ENCODE measurements at places on chromosomes 12 and 14. TPM values are rescaled to one million over a fixed set of nuclear protein-coding genes. Genes with fewer than 3 reads are reported as not detected.

KLHDC1 gene
- total RNA-seq, result 10.1 TPM

FRMD6 gene
- total RNA-seq, result 44.8 TPM

FAM181A gene
- total RNA-seq, result not detected

TAS2R9 gene
- not detected for total RNA-seq

PLEKHA5 gene
- 56.0 TPM for total RNA-seq

SLC2A14 gene
- total RNA-seq, result 3.1 TPM

KRT2 gene
- not detected for total RNA-seq

KCNK13 gene
- 0.48 TPM for total RNA-seq

DNA sequence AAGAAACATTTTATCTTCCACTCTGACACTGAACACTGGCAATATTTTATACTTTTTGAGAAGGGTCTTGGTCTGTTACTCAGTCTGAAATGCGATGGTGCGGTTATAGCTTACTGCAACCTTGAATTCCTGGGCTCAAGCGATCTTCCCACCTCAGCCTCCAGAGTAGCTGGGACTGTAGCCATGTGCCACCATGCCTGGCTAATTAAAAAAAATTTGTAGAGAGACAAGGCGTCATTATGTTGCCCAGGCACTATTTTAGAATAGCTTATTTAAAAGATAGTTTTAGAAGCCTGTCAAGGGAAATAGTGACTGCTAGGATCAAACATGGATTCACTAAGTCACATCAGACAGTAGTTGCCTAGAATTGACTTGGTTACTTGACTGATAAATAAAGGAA, 5.9 kb downstream of the ERC1 start:
- no peaks in the 10 kb centered on the region for H3K27me3 ChIP-seq
- no peaks in the 10 kb centered on the region for H3K36me3 ChIP-seq
- H3K4me3 ChIP-seq, result no peak overlapping the region

DNA sequence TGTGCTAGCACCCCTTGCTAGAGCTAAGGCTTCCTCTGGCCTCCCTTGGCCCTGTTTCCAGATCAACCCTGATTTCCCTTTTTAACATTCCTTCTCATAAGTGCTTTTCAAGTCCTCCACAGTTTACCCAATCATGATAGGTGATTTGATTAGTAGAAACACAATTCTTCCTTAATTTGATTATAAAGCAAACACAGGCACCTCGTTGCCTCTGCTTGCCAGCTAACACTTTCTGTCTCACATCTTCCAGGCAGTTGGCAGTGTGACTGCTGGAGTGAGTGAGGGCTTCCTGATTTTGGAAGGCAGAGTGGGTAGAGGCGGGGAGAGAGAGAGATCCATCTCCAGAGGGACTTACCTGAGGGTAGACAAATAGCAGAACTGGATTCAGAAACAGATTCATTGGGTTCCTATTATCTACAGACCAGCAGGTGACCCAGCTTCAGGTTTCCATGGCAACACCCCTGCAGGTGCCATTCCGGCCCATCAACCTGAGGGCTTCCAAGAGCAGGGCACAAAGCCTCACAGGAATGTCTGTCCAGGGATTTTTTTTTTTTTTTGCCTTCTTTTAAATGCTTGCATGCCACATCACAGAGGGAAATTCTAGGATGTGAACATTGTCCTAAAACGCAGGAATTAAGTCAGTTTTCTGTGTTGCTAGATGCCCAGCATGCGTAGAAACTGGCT, 77.7 kb downstream of the PLXNC1 start:
- DNase-seq, result no peak

DNA sequence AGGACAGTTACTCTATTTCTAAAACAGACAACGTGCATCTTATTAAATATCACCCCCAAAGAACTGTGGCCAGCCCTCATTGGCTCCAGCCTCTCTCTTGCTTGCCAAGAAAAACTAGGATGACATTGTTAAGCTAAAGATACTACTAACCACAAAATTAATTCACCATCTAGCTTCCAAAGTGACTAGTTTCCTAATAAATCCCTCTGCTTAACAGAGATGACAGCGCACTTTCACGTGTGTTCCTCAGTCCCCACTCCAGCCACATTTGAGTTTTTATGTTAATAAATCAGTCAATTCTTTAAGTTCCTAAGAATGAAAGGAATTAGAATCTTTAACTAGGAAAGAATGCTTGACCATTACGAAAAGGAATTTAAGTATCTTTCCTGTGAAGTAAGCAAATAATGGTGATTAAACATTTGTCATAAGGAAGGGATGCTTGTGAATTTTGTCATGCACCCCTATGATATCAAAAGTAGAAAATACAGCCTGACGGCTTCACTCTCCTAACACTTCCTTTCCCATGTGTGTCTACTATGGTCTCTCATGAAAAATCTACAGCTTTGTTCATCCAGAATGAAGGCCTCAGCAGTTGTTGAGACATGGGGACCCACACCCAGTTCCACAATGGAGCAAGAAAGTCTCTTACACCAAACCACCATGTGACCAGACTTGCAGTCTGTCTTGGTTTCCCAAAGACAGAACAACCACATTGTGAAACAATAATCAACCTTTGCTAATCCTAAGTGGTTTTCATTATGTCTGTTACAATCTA, 8.1 kb downstream of the CORO1C start:
- peak overlapping the region; percentile 57 for H3K27ac ChIP-seq
- H3K4me1 ChIP-seq, result peaks cover 4% of the 10 kb centered on the region
- no peak for DNase-seq
- no peak overlapping the region for H3K4me3 ChIP-seq
- H3K36me3 ChIP-seq, result no peaks in the 10 kb centered on the region

GRCh38 chr12:105547786-105548185, 217.3 kb downstream of the C12orf75 start:
- DNase-seq, result no peak
- H3K4me3 ChIP-seq, result no peak overlapping the region

DNA sequence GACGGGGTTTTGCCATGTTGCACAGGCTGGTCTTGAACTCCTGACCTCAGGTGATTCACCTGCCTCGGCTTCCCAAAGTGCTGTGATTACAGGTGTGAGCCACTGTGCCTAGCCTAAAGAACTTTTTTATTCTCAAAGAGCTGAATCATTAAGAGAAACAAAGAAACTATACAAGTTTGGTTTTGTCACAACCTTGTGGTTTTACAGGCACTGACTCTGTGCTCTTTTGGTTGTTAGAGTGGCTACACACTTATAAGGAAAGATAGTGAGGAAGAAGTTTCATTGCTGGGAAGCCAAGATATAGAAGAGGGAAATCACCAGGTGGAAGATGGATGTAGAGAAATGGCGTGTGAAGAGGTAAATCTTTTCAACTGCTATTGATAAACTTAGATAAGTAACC, 10.1 kb upstream of the DNAH10 start:
- H3K4me1 ChIP-seq, result no peaks in the 10 kb centered on the region
- H3K27me3 ChIP-seq, result no peaks in the 10 kb centered on the region
- no peak for DNase-seq
- no peak overlapping the region for H3K4me3 ChIP-seq
- H3K27ac ChIP-seq, result no peak overlapping the region

GRCh38 chr12:68559984-68560850, 50.5 kb upstream of the RAP1B start:
- no peaks in the 10 kb centered on the region for H3K27me3 ChIP-seq
- no peak overlapping the region for H3K4me3 ChIP-seq
- peak; percentile 67 for DNase-seq
- H3K27ac ChIP-seq, result no peak overlapping the region
- no peaks in the 10 kb centered on the region for H3K4me1 ChIP-seq
- no peaks in the 10 kb centered on the region for H3K36me3 ChIP-seq

- no peaks in the 10 kb centered on the region for H3K27me3 ChIP-seq
- DNase-seq, result no peak
- no peaks in the 10 kb centered on the region for H3K36me3 ChIP-seq
- no peak overlapping the region for H3K27ac ChIP-seq
- no peaks in the 10 kb centered on the region for H3K4me1 ChIP-seq
- H3K4me3 ChIP-seq, result no peak overlapping the region
Measured at GRCh38 chr14:101008631-101009336, 105.3 kb upstream of the RTL1 start.

DNA sequence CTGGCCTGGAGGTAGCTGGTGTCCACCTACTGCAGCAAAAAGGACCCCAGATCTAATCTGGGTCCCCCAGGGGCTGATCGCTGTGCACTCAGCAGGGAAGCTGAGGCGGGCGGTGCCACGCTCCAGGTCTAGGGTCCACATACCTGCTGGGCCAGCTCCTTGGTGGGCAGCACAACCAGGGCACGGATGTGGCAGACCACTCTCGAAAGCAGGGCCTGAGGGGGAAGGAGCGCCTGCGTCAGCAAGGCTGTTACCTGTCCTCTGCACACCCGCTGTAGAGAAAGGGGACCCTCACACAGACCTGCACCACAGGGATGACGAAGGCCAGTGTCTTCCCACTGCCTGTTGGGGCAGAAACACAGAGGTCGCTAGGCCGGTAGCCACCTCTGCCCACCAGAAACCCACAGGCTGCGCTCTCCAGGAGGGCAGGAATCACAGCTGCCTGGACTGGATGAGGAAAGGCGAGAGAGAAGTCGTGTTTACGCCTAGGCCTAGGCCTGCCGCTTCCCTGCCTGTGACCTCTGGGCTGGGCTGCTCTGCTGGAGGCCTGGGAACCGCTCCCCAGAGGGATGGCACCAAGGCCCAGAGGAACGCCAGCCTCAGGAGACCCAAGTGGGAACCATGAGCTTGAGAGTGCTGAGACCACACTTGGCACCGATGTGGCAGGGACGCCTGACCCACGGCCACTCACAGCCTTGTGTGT, 2.0 kb downstream of the DDX51 start:
- H3K27ac ChIP-seq, result no peak overlapping the region
- no peaks in the 10 kb centered on the region for H3K36me3 ChIP-seq
- no peaks in the 10 kb centered on the region for H3K27me3 ChIP-seq
- H3K4me1 ChIP-seq, result no peaks in the 10 kb centered on the region

GRCh38 chr12:23781118-23781517, 168.4 kb downstream of the SOX5 start:
- DNase-seq, result no peak
- no peaks in the 10 kb centered on the region for H3K4me1 ChIP-seq
- H3K4me3 ChIP-seq, result no peak overlapping the region
- no peaks in the 10 kb centered on the region for H3K27me3 ChIP-seq

DNA sequence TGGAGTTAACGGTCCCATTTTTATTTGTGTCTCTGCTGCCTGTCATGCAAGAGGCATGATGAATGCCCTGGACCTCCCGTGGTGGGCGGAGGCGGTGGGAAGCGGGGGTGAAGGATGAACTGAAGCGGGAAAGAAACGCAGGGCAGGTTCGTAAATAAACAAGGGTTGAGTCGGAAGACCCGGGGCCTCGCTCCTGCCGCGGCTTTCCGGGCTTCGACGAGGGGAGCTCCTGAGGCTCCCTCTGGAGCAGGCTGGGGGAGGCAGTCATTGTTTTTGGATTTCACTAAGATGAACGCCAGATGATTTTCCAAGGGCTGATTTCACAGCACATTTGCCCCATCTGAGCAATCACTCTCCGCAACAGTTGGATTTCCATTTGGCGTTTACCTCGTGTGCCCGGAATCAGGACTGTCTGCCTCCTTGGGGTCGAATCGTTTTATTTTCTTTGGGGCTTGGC, 130.2 kb downstream of the SLC38A6 start:
- no peaks in the 10 kb centered on the region for H3K36me3 ChIP-seq
- no peaks in the 10 kb centered on the region for H3K27me3 ChIP-seq
- H3K27ac ChIP-seq, result no peak overlapping the region
- no peak overlapping the region for H3K4me3 ChIP-seq

DNA sequence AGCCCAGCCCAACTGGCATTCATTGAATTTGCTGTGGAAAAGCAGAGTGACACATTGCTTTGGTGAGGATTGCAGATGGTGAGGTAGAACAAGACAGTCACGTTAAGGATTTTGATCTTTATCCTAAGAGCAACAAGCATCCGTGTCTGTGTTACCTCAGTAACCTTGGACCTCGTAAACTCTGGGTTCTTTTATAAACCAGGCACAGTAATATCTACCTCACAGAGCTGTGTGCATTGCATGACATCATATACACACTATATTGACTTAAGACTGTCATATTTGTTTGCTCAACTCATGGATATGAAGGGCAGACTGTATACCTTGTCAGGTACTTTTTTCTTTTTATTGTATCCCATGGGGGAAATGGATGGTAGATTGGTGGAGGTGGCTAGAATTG, 156.2 kb downstream of the ETV6 start:
- DNase-seq, result no peak
- no peak overlapping the region for H3K4me3 ChIP-seq
- no peaks in the 10 kb centered on the region for H3K27me3 ChIP-seq
- no peak overlapping the region for H3K27ac ChIP-seq

DNA sequence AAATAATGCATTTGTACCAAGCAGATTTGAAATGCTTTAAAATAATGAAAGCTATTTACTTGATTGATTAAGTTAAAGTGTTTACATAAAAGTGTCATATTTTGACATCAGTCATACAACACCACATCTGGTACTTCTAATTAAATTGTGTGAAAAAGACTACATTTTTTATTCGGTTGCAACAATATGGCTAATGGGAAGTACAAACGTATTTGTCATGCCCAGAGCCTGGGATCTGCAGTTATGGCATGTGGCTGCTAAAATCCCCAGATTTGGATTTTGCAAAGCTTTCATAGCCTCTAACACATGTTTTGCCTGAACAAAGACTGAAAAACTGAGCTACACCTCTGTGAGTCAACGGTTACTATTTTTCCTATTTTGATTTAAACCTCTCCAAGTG, 66.6 kb downstream of the LLPH start:
- no peaks in the 10 kb centered on the region for H3K36me3 ChIP-seq
- no peaks in the 10 kb centered on the region for H3K27me3 ChIP-seq
- H3K4me1 ChIP-seq, result peaks cover 2% of the 10 kb centered on the region
- H3K4me3 ChIP-seq, result no peak overlapping the region
- no peak overlapping the region for H3K27ac ChIP-seq
- no peak for DNase-seq

GRCh38 chr12:97552410-97553121, 90.0 kb downstream of the RMST start:
- H3K27ac ChIP-seq, result no peak overlapping the region
- no peaks in the 10 kb centered on the region for H3K27me3 ChIP-seq
- no peak for DNase-seq
- no peaks in the 10 kb centered on the region for H3K4me1 ChIP-seq
- H3K4me3 ChIP-seq, result no peak overlapping the region

DNA sequence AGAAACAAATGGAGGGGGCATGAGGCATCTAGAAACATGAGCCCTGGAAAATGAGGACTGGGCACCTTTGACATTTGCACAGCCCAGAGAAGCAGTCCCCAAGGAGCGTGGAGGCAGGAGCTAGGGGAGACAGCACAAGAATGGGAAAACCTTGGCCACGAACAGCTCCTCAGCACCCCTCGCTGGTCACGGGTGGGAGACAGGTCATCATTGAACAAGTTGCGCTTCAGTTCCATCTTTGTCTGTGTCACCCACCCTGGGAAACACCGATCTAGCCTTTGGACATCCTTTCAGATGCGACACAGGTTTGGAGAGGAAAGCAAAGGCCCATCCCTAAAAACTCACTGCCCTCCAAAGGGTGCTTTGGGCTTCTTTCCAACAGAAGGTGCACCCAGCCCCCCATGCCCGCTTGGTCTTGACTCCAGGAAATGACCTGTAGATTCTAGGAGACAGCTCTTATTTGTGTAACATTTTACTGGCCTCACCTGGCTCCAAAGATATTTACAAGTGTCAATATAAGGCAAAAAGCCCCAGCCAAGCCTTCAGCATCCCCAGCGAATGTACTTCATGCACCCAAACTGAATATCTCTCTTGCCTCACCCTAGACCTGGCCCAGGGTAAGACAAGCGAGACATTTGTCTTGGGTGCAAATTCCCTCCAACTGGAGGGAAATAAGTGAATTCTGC, 28.8 kb upstream of the CLMN start:
- H3K27me3 ChIP-seq, result no peaks in the 10 kb centered on the region
- no peak overlapping the region for H3K27ac ChIP-seq
- no peak overlapping the region for H3K4me3 ChIP-seq

GRCh38 chr12:30862486-30862885, 64.1 kb upstream of the TSPAN11 start:
- H3K36me3 ChIP-seq, result no peaks in the 10 kb centered on the region
- H3K27me3 ChIP-seq, result no peaks in the 10 kb centered on the region
- DNase-seq, result no peak
- no peak overlapping the region for H3K27ac ChIP-seq
- H3K4me3 ChIP-seq, result no peak overlapping the region
